NCI-H2171 treated with DMSO at 0.1 percent for 48 hours (cell line): ENCODE measurements at places on chromosomes 12 and 14.

- DNase-seq = no peak
Measured at GRCh38 chr12:19203013-19203412, 73.5 kb downstream of the PLEKHA5 start.

GRCh38 chr14:72547999-72548398 is 345.9 kb downstream of the DPF3 start:
- DNase-seq = no peak

DNA sequence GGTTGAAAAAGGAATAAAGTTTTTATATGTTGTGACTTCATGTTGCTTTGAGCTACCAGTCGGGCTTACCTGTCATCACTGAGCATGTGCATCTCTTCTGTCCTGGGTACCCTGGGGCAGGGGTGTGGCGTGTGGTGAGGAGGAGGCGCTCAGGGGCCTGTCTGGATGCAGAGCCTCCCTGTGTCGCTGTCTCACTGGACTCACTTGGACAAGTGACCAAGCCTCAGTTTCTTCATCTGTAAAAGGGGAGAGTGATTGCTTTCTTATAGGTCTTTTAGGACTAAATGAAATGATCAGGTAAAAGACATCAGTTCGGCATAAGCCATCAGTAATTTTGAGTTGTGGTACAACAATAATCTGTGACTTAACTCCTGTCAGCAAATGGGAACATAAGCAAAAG is 22.1 kb downstream of the ATP6V0A2 start:
- no peak for DNase-seq

DNA sequence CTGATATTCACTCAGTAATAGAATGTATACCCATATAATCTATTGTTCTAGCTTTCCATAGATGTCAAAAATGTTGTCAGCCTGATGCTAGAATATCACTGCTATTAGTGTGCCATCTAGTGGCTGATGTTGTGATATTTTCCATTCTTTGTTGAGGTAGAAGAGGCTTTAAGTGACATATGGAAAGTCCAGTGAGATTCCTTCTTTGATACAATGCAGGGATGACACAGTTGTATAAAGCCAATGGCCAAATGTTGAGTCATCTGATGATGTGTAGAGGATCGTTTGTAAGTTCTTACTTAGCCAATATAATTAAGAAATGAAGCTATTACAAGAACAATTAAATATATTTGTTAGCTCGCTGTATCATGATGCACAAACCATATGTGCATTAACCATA is 58.1 kb upstream of the PCED1B start:
- peak; percentile 49 for DNase-seq

DNA sequence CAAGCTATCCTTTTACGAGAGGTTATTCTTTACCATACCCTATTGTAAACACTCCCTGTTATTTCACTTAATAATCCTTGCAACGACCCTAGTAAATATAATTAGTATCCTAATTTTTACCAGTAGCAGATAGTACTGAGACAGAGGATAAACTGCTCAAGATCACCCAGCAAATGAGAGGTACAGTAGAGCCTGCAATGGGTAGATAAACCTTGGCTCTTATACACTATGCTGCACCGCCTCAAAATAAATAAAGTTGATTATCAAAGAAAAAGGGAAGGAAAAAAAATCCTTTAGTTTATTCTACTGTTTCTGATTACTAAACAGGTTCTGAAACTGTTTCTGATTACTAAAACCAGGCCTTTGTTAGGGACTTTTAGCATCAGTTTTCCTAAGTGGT is 22.5 kb downstream of the YBX3 start:
- DNase-seq = no peak

DNA sequence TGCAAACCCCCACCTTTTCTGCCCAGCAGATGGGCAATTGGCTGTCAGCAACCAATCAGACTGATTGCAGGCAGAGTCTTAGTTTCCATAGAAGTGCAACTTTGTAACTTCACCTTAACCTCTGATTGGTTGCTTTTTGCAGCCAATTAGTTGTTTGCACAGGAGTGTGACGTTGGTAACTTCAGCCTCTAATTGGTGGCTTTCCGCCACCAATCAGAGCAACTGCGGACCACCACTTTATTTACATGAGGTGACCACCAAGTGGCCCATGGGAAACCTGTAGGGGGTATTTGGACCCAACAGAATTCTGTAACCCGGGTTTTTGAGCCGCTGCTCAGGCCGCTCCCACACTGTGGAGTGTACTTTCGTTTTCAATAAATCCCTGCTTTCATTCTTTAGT is 32.3 kb downstream of the CDKN1B start:
- no peak for DNase-seq

GRCh38 chr12:20549108-20549719 is 145.9 kb upstream of the SLCO1C1 start:
- DNase-seq = no peak

DNA sequence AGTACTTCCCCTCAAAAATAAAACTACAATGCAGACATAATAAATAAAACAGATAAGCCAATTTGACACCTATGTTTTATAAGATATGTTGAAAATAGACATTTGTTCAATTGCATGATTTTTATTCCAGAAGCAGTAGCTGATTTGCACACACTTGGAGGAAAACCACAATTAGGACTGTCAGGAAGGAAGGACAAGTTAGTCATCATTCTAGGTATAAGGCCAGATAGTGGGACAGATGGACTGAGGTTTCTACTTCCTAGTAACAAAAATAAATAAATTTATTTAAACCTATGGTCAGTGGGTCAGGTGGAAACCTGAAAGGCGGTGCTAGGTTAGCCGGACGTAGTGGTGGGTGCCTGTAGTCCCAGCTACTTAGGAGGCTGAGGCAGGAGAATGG is 141.8 kb upstream of the RASSF8 start:
- no peak for DNase-seq

- DNase-seq = no peak
Measured at GRCh38 chr14:38578278-38578681, 322.4 kb upstream of the CLEC14A start.

- no peak for DNase-seq
Measured at GRCh38 chr14:42172304-42172703, 565.6 kb downstream of the LRFN5 start.

- DNase-seq = no peak
Measured at GRCh38 chr12:7782055-7782454, 7.1 kb upstream of the NANOG start.
